Glomerular endothelial cell (primary cell): ENCODE measurements at places on chromosomes 6 and 20.

DNA sequence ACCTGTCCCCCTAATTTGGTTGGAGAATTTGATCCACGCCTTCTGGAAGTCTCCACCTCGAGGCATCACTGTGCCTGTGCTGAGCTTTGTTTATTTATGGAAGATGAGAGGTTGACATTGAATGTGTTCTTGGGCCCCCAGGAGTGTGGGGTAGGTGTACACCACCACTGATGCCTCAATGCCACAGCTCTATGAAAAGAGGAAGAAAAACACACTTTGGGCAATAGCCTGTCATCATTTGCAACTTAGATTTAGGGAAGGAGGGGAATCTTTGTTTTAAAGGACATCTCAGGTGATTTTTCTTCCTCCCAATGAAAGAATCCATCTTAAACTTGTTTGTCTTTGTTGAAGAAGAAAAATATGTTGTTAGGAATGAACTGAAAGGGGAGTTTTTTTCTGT lies 42.6 kb downstream of the TBC1D7 start:
- DNase-seq: no peak

DNA sequence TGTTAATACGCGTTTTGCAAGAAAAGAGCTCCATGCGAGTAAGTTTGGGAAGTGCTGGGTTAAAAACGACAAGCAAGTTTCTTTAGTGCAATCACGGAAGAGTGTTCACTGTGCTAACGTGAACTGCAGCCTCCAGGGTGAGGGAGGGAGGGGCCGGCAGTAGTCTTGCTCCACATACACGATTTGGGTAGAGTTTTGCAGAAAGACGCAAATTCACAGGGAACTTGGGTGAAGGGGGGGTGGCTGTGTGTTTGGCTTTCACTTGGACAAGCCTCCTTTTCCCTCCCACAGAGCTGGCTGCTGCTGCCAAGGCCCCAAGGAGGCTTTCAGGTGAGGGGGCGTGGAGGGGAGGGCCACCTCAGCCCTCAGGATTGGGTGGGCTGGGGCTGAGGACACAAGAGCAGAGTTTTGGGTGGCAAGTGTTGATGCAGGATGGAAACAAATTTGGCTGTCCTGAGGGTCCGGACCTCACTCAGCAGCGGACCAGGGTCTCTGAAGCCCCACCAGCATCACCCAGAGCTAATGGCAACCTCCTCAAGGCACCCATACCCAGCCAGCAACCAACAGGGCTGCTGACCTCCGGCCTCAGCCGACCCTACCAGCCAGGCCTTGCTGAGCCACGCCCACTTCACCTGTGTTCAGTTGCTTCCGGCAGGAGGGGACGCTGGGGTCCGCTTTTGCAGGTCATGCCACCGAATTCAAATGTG lies 204.5 kb downstream of the ERMARD start:
- DNase-seq: no peak

- no peak for DNase-seq
These were observed 118.7 kb downstream of the HFE start for GRCh38 chr6:26205625-26206574.

GRCh38 chr6:21523652-21524051 lies 69.9 kb upstream of the SOX4 start:
- DNase-seq: no peak

DNA sequence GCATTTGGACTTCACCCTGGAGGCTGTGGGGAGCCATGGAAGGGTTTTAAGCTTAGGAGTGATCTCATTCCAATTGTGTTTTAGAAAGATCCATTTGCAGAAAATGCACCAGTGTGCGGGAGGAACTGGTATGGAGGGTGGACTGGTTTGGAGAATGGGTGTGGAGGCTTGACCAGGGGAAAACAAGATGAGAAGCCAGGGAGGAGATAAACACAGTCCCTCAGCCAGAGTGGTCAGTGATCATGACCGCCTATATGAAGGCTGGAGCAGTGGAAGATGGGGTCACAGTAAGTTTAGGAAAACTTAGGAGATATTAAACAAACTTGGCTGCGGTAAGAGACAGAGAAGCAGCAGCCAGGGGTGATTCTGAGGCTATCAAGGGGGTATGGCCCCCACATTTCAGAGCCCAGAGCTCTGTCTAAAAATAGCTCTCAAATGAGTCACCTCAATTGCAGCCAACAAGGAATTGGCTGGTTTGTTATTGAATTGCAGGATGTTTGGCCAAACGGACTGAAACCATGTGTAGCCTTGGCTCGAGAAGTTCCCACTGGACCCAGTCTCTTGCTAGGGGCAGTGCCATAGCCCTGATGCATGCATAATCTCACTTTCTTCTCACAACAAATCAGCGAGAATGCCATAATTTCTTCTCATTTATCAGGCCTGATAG lies 159.9 kb upstream of the TOP1 start:
- no peak for DNase-seq

GRCh38 chr20:46951405-46951804 lies 56.8 kb downstream of the EYA2 start:
- DNase-seq: no peak

- no peak for DNase-seq
These were observed 142.2 kb downstream of the ARID1B start for GRCh38 chr6:156919370-156919769.

DNA sequence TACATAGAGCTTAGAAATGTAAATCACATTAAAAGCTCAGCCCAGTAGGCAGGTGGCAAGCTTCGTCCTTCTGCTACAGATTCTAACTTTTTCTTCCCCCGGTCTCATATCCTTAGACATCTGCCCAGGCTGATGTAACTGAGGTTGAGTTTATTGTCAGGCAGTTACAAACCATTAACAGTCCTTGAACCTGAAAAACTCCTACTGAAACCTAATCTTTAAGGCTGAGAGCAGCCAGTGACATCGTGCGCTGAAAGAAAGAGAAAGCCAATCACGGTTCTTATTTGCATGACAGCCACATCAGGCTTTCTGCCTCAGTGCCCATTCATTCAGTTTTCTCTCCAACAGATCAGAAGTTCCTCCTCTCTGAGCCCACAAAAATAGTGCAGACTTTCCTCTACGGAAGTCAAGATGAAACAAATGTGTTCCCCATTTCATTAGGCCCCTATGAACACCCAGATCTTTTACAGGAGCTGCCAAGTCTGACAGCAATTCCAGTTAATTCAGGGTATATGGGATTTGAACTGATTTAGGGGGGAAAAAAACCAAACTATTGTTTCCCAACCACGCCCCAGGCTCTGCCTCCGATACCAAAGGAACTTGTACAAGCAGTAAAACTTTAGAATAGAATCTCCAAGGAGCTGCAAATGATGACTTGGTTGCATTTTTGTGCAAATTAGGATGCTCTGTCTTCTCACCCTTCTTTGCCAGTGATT lies at the start of gene NHSL1:
Gene NHSL1 (minus strand): TSS at position 192 of the 716 bp plus-strand sequence. CDS start 204 bp downstream, outside the sequence.
- DNase-seq: no peak

DNA sequence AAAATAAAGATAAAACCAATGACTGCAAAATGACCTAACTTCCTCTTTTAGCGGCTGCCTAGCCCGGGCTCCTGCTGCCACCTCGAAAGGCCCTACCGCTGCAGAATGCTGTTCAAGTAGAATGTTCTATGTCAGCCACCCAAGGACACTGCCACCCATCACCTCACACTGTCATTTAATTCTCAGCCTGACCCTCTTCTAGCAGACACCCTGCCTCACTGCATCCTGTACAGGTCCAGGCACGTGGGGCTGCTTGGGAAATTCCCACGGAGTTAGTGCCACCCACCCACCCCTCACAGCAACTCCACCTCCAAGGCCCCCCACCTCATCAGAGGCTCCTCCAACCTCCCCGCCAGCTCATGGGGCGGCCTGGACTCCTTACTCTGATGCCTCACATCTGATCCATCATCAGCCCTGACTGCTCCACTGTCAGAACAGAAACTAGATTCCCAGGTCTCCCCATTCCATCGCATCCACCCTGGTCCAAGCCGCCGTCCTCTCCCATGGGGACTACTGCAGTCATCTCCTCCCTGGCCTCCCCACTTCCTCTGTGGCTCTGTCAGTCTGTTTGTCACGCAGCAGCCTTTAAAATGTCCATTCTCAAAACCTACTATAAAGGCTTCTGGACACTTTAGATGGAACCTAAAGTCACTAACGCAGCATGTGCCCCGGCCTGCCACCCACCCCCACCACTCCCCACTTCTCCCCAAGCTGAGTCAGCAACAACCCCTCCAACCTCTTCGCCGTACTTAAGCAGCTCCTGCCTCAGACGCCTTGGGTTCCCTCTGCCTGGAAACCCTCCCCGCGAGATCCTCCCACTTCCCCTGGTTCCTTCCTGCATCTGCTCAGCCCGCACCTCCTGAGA lies 17.0 kb downstream of the NFATC2 start:
- DNase-seq: no peak

DNA sequence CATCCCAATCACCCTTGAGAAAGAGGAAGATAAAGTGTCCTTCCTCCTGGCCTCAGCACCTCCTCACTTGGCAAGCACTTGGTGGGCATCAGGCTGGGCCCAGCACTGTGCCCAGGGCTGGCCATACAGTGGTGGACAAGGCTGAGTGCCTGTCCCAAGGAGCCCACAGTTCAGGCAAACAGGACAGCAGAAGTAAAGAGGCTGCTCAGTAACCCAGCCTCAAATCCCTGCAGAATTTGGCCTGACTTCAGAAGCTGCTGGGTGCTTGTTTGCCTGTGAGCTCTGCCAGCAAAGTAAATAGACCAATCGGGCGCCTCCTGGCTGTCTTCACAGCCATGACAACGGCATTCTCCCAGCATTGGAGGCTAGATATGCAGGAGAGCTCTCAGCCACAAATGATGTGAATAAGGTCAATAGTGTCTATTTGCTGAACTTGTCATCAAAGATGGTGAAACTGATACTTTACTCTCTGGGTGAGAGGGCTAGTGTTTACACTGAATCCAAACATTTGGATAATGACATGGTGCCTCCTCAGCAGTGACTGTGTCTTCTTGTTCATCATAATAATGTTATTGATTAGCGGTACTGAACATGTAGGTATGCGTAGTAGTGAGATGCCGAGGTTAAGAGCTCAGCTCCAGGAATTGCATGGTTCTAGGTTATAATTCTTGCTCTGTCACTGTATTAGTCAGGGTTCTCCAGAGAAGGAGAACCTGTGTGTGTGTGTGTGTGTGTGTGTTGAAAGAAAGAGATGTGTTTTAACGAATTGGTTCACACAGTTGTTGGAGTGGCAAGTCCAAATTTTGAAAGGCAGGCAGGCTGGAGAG lies 36.9 kb upstream of the FANCE start:
- no peak for DNase-seq

DNA sequence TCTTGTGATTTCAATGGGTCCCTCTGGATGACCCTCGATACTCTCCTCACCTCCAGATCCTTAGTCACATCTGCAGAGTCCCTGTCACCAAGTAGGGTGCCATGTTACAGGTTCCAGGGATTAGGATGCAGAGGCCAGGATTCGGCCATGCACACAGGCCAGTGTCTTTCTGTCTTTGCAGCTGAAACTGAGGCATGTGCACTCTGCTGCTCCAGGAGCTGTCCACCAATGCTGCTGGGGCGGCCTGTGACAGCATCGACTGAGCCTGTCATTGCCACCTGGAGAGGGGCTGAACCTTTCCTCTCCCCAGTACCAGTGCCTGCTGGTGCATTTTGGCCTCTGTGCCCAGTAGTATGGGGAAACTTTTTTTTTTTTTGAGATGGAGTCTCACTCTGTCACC lies 4.4 kb upstream of the RBM38 start:
- no peak for DNase-seq

DNA sequence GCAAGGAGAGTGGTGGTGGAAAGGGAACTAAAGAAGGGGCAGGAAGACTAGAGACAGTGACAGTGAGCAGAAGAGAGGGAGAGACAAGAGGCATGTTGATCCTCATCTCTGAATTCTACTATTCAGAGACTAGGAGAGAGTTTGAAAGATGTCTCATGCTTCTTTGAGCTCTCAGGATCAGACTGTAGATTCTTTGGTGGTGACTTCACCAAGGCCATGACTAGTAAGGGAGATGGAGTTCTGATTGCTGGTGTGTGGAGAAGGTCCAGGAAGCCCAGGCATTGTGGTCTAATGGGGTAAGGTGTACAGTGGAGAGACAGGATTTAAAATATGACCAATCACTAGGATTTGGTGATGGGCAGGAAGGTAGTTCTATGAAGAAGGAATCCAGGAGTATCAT lies 713 bp downstream of the WFDC9 start:
- no peak for DNase-seq

GRCh38 chr20:24984961-24985640 lies 7.5 kb downstream of the APMAP start:
- no peak for DNase-seq

DNA sequence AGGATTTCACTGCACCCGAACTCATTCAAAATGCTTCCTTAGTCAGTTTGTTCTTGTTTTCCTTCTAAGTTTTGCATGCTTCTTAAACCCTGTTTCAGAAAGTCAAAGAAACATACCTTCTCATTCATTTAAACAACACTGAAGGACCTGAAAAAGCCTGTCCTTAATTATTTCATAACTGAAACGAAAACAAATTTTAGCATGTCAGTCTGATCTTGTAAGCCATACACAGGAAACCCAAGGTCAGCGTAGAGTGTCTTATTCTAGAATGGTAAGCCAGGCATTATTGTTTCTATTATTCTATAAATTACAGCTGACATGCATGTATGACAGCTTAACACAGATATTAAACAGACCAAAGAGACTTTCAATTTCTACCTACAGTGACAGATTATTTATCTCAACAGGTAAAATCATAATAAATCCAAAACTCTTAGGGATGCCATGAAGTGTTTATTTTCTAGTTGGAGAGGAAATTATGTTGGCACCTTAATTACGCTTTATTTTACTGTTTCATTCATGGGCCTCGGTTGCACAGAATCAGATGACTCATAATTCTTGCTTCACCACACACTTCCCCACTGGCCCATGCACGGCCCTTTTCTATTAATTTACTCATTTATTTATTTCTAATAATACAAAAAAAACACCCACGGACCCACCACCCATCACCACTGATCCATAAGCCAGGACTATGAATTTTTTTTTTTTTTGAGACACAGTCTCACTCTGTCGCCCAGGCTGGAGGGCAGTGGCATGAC lies 39.3 kb upstream of the DUSP22 start:
- no peak for DNase-seq

DNA sequence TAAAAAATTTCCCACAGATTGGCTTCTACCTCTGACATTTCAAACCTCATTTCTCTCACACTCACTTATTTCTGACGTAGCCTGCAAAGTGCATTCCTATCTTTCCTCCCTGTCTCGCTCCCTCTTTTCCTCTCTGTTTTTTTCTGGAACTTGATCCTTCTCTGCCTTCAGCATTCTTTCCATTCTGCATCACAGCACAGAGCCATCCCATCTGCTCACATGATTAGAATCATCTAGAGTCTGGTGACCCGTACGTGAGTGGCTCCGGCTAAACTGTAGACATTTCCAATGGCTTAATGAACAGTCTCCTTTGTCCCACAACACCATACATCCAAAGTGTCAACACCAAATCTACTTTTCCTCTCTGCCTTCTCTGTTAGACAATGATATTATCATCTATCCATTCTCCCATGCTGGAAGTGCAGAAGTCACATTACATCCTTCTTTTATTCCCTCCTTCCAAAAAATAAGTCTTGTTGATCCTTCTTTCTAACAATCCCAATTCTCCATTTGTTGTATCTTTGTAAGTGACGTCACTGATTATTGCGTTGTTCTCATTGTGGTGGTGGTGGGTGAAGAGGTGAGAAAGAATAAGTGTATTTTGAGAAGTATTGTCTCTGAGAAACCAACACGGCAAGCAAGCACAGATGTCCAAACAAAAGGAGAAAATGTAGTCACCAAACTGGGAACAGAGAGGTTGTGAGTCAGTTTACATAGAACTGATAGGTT lies 41.6 kb downstream of the OPRM1 start:
- DNase-seq: no peak

GRCh38 chr20:53547664-53548239 lies 45.9 kb downstream of the ZNF217 start:
- DNase-seq: peak; percentile 48
